ENCODE measurements at places on chromosomes 11 and 22.

GRCh38 chr11:45662665-45663485 is 2.5 kb downstream of the CHST1 start:
- DNase-seq = peak; percentile 43

DNA sequence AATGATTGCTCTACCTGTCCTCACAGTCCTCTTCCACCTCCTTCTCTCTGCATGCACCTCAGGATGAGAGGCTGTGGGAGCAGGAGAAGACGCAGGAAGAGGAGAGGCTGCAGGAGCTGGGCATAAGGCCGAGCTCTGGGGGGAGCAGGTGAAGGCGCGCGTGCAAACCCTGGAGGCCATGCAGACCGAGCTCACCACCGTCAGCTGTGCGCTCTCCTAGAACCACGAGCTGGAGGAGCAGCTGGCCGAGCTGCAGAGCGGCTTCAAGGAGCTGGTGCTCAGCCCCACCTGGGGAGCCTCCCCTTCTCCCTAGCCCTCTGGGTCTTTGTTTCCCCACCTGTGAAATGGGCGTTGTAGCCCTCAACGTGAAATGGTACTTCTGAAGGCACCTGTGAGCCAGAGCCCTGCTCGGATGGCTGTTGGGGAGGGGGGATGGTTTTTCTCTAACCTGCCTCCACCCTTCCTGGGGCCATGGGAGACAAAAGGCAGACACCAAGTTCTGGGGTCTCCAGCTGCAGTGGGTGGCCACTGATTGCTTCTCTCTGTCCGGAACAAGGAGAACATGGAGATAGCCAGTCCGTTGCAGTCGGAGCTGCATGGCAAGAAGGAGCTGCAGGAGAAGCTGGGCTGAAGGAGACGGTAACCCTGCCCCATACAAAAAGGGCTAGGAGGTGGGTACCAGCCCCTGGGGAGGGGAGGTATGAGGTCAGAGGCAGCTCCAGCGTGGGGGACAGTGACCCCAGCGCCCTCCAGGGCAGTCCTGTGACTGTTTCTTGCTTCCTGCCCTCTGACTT is 65.2 kb upstream of the A4GALT start:
- no peak for DNase-seq

DNA sequence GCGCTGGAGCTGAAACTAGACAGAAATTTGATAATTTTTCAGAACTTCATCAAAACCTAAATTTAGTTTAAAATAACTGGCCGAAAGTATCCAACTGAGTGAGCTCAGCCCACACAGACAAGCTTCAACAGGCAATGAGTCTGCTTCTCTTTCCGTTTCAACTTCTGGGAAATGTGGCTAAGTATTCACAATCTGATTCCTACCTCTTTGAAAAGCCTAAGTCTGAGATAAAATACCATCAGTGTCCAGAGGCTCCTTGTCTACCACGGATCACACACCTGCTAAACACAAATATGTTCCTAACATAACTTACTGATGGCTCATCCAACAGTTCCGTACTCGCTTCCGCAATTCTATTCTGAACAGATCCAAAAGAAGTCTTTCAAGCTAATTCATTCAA is 8.5 kb downstream of the SIK3 start:
- DNase-seq = peak; percentile 82

- no peak for DNase-seq
Observed at GRCh38 chr11:61683961-61684869, 4.0 kb downstream of the DAGLA start.

DNA sequence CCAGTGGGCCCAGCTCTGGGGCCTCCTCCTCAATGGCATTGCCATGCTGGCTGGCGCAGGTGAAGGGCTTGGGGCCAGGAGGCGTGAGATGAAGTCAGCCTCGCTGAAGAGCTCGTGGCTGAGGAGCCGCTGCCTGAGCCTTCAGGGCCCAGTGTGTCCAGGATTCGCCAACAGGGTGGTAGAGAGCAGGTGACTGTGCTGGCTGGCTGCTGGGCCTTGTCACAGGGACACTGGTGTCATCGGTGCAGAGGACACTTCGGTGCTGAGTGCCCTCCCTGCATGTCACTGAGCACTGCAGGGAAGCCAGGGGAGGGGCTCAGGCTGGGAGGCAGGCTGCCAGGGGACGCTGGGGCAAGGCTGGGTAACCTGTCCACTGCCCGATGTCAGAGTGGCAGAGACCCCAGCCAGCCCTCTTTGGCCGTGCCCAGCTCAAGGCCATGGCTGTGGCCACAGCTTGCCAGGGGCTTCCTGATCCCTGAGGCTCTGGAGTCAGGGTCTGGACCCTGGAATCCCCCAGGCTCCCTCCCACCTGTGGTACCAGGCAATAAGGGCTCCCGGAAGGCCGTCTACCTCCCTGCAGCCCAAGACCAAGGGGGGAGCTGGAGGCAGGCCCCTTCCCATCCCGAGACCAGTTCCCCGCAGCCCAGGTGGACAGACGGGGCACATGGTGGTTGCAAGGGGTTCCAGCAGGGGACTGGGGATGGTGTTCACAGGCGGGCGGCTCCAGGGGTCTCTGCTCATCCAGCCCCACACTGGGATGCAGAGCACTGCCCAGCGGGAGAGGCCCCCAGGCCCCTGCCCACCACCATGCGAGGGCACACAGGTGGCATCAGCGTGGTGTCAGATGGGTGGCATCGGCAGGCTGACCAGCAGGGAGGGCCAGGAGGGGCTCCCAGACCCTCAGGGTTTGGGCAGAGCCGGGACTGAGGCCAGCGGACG is 63.9 kb downstream of the ARFGAP3 start:
- DNase-seq = no peak

DNA sequence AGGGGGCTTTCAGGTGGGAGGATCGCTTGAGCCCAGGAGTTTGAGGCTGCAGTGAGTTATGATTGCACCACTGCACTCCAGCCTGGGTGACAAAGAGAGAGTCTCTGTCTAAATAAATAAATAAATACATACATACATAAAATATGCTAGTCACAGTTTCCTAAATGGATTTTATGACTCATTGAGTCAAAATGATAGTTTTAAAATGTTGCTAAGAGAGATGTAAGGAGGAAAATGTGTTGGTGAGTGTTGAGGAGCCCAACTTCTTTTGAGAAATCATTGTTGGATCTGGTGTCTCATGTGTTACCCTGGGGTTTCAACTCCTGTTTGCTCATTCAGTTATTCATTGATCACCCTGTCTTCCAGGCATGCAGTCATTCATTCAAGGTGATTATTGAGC is 21.0 kb downstream of the PARVB start:
- DNase-seq = no peak

DNA sequence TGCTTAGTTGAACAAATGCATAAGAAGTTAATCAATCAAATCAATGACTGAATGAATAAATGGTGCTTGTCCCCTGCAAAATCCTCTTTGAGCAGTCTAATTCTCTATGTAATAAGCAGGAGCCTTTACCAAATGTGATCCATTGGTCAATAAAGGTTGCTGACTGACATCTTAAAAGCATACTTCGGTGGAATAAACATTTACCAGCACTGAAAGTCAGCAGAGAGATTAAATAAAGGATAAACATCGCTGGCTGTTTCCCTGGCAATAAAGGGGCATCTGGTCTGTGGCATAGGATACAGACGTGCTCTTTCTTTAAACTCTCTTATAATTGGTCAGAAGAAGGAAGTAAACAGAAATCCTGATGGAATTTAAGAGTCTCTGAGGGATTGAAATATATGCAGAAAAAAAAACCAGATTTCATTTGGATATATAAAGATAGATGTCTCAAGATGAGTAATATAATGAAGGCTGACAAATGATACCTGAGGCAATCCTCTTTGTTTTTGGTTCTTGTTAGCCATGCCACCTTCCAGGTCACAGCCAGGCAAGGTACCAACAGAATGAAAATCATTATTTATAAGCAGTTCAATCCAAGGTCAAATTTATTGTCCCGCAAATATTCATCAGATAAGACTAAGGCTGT is 578.4 kb upstream of the CCDC90B start:
- DNase-seq = no peak

DNA sequence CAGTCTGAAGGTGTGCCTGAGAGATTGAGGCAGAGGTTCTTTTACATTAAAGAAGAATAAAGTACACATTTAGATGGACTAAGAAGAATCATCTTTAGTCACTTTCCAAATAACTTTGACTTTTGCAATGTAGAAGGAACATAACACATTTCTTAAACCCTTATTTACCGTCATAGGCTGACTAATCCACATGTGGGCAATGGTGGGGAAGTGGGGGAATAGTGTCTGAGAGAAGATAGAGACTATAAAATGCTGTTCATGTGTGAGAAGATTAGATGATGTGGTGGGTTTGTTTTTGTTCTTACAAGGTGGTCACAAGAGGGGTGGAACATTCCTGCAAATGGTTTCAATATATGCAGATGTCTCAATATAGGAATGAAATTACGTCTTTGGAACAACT is 1.8 kb downstream of the MS4A4A start:
- no peak for DNase-seq

DNA sequence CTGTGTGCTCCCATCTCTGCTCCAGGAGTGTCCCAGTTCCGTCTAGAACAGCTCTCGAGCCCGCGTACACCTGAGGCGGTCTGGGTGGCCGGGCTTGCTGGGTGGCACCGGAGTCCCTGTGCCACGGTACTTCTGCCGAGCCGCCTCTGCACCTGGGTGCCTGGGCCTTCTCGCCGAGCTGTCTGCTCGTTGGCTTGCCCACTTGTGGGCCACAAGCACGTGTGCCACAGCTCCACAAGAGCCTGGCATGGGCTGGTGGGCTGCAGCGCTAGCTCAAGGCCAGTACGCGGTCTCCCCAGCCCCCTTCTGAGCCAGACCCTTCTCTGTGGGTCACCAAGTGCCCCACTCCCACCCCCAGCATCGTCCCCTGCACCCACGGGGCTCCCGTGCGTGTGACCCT is 388.0 kb downstream of the TBC1D22A start:
- DNase-seq = no peak

DNA sequence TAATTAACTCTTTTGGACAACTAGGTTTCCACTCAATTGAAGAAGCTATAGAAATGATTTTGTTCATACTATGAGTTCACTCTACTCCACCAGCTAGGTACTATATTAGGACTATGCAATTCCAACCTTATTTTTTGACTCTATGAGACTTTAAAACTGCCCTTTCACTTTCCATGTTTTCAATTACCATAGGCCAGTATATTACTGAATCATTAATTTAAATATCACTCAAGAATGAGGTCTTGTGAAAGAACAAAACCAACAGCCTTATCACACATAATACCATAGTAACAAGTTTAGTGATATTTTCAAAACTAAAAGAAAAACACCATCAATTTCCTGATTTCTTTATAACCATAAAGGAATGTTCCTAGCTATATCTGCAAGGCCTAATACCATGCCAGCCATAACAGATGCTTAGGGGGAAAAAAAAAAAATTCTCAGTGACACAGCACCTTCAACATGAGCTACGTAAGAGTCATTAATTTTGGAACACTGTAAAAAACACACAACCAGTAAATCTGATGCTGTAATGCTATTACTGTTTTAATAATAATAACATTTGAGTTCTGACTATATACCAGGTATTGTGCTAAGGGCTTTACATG is 6.1 kb downstream of the DCUN1D5 start:
- no peak for DNase-seq

DNA sequence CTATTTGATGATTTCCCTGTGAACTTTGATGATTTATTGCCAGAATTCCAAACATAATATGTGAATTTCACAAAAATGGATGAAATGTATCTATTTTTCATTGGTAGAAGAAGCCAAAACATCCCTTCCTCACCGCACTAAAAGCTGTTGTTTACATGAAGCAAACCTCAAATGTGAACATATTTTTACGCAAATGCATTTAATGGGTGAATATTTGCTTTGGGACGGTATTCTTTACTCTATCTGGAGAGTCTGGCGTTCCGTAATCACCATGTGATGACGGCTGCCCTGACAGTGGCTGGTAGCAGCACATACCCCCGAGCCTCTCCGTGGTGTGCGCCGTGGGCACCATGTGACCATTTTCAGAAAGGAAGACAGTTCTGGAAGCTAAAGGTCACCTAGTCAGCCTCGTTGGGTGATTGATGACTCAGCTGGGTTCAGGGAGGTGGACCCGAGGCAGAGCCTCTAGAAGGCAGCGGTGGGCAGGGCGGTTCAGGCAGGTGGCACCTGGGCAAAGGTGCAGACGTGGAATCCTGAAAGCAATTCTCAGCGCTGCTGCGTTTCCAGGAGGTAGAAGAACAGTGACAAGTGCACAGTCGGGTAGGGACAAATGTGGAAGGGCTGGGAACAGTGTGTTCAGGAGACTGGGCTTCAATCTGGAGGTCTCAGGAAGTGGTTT is 45.3 kb downstream of the PPARA start:
- DNase-seq = no peak

DNA sequence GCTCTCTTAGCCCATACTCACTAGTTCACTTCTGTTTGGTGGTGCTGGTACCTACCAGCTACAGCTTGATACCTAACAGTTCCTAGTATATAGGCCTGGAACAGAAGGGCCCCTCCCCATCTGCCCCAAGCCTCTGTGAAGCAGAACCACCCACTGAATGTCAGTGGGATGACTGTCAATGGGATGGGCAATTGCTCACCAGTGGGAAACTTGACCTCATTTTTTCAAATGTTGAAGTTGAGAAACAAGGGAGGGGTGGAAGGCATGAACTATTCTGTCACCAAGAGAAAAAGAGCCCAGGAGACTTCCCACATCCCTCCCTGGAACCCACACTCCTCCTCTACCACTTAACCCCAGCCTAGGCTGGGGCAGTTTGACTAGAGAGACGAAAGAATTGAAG is at the start of gene NLRP10:
NLRP10 (minus strand) TSS at position 62 of the 400 bp plus-strand sequence. CDS start 1,952 bp downstream, outside the sequence.
- peak; percentile 45 for DNase-seq

DNA sequence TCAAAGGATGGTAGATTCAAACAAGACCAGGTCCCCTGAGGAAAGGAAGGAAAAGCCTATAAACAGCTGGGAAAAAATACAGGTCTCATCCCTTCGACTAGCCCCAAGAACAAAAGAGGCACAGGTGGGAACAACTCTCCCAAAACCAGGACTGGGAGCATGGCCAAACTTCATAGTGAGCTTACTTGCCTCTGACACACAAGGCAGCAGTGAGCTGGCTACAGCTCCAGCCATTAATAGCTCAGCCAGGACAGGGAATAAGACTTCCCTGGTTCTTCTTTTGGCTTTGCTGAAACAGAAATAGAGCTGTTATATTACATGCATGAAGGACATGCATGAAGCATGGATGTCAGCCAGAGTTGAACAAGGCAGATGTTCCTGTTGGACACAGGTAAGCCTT is at the start of gene OR10A2:
OR10A2 (plus strand) TSS at position 97 of the 400 bp plus-strand sequence. CDS start 6,698 bp downstream, outside the sequence.
- no peak for DNase-seq

GRCh38 chr22:33563220-33563964 is 356.9 kb downstream of the LARGE1 start:
- no peak for DNase-seq

GRCh38 chr11:2750101-2750681 is 50.4 kb upstream of the KCNQ1OT1 start:
- no peak for DNase-seq
